ENCODE measurements at places on chromosomes 16 and 17.

GRCh38 chr16:88809068-88809675 lies 2.6 kb downstream of the APRT start:
- peak; percentile 27 for DNase-seq

GRCh38 chr17:70105641-70106040 lies 30.6 kb downstream of the KCNJ16 start:
- DNase-seq: no peak

DNA sequence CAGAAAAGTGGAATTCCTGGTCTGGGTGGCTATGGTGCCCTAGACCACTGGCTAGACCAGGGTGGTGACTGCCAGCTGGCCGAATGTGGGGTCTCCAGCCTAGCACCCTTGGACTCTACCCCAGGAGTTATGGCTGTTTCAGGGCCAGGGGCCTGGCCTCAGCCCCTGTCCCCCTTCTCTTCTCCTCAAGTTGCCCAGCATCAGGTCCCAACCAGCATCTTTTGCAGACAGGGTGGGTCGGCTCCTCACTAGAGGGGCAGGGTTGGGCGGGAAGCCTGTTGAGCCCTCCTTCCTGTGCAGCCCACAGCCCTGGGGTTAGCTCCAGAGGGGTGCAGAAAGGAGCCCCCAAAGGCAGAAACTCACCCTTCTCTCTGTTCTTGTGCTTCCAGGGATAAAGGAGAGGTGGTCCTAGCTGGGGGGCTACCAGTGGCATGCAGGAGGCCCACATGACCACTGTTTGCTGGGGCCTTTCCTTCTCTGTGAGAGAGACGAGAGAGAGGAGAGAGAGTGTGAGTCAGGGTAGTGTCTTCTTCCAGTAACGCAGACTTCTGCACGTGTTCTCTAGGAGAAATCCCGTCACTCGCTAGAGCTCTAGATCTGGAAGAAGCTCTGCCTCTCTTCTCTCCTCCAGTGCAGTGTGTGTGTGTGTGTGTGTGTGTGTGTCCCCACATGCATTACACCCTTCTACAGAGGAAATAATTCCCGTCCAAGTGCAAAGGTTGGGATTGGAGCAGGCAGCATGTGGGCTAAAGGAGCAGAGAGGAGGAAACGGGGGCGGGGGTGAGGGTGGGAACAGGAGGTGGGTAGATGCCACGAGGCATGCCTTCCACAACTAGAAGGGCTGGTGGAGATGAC lies 209.4 kb downstream of the SEC14L1 start:
- no peak for DNase-seq

DNA sequence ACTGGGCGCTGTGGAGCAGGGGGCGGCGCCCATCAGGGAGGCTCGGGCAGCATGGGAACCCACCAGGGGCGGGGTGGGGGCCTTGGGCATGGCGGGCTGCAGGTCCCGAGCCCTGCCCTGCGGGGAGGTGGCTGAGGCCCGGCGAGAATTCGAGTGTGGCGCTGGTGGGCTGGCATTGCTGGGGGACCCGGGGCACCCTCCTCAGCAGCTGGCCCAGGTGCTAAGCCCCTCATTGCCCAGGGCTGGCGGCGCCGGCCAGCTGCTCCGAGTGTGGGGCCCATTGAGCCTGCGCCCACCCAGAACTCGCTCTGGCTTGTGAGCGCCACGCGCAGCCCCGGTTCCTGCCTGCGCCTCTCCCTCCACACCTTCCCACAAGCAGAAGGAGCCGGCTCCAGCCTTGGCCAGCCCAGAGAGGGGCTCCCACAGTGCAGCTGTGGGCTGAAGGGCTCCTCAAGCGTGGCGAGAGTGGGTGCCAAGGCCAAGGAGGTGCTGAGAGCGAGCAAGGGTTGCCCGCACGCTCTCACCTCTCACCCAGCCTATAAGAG lies 5.9 kb downstream of the ALDH3A2 start:
- DNase-seq: no peak

- peak; percentile 85 for DNase-seq
These were observed 16.7 kb downstream of the RFFL start for GRCh38 chr17:35046740-35047283.

DNA sequence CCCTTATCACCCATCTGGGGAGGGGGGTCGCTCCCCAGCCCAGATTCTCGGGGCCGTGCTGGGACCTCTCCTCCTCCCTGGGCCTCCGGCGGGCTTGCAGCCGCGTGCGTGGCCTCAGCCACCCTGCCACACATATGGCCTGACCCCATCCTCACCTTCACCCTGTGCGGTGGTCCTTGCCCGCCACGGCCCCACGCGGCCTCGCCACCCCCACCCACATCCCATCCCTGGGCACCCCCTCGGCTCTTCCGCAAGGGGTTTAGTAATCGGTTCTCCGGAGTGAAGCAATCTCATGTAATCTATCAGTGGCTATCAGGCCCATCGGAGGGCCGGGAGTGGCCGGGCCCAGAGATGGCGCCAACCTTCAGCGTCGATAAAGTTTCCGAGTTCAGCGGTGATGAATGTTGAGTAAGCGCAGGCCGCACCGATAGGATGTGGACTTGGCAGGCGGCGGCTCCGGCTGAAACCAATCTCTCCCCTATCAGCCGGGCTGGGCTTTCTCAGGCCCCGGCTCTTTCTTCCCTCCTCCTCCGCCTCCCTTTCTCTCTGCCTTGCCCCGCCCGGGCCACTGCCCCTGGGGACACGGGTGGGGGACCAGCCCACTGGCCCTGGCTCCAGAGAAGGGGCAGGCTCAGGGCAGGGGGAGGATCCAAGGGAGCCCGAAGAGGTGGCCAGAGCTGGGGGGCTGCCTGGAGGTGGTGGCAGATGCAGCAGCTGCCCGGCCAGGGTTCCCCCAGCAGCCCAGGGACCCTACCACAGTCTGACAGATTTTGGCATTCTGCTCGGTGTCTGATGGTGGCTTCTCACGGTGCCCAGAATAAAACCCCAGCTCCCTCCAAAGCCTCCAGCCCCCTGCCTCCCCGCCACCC lies 20.8 kb downstream of the ZFPM1 start:
- no peak for DNase-seq

All from NCI-H82 (cell line).